ENCODE measurements at places on chromosomes 7 and 10.
A peak's percentile ranks its signal among the peaks of the same experiment; 100 is the strongest.

- no peak overlapping the region for H3K4me3 ChIP-seq
- H3K27me3 ChIP-seq, result no peaks in the 10 kb centered on the region
- H3K36me3 ChIP-seq, result no peaks in the 10 kb centered on the region
- H3K27ac ChIP-seq, result peak overlapping the region; percentile 14
Measured at GRCh38 chr10:34758447-34758996, 56.6 kb downstream of the PARD3 start.

GRCh38 chr10:87753995-87754866 is 63.8 kb downstream of the ATAD1 start:
- no peak overlapping the region for H3K27ac ChIP-seq
- H3K36me3 ChIP-seq, result peaks cover 18% of the 10 kb centered on the region
- H3K4me3 ChIP-seq, result no peak overlapping the region
- H3K27me3 ChIP-seq, result no peaks in the 10 kb centered on the region

- H3K27ac ChIP-seq, result no peak overlapping the region
- no peaks in the 10 kb centered on the region for H3K36me3 ChIP-seq
- no peak overlapping the region for H3K4me3 ChIP-seq
- no peaks in the 10 kb centered on the region for H3K27me3 ChIP-seq
- no peak for DNase-seq
- peaks cover 2% of the 10 kb centered on the region for H3K4me1 ChIP-seq
Measured at GRCh38 chr7:2979951-2980350, 63.7 kb downstream of the CARD11 start.

GRCh38 chr7:28490831-28491230 is 78.5 kb downstream of the CREB5 start:
- no peaks in the 10 kb centered on the region for H3K36me3 ChIP-seq
- no peak for DNase-seq
- no peak overlapping the region for H3K4me3 ChIP-seq
- peaks cover 17% of the 10 kb centered on the region for H3K4me1 ChIP-seq
- H3K27me3 ChIP-seq, result no peaks in the 10 kb centered on the region

- H3K4me3 ChIP-seq, result no peak overlapping the region
- H3K27me3 ChIP-seq, result no peaks in the 10 kb centered on the region
- H3K27ac ChIP-seq, result no peak overlapping the region
- peaks cover 35% of the 10 kb centered on the region for H3K4me1 ChIP-seq
Measured at GRCh38 chr7:40704172-40704571, 569.4 kb downstream of the SUGCT start.

DNA sequence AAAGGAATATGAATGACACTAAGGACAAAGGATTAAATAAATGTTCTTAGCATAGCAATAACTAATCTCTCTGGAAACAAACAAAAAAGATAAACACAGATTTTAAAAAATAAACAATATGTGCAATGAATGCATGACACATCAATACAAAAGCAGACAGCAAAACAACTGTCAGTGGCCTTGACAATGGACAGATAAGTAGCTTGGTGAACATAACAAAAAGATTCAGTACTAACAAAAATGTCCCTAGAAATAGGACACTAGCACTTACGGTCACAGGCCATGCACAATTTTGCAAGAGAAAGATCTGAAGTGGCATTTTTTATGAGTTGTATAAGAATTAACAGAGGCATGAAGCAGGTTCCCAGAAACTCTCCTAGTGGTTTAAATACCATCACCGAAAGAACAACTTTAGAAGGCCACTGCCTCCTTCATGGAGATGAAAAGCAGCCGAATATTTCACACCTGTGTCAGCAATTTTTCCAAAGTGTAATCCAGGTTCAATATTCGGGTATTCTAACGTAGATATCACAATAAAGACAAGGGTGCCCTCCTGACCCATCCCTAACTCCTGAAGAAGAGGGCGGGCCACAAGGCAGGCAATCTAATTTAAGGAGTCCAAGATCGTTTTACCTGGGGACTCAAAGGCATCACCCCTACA is 231.3 kb upstream of the MKLN1 start:
- H3K36me3 ChIP-seq, result no peaks in the 10 kb centered on the region
- H3K4me1 ChIP-seq, result peaks cover 11% of the 10 kb centered on the region
- no peaks in the 10 kb centered on the region for H3K27me3 ChIP-seq
- H3K27ac ChIP-seq, result no peak overlapping the region
- no peak for DNase-seq
- H3K4me3 ChIP-seq, result no peak overlapping the region

DNA sequence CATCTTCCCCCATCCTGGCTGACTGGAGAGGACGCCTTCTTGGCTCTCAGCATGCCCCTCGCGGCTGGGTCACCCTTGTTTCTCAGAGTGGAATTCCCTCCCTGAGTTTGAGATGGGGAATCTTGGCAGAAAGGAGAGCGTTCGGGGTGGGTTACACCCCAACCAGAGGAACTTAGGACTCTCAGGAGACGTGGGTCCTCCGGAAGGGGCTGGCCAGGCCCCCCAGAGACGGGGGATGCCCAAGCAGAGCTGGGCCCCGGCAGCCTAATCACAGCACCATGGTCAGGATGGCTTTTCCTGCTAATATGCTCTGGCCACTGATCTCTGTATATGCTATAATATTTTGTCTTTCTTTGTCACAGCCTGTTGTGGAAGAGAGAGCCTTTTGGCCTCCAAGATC is 214.3 kb downstream of the WDR37 start:
- peaks cover 3% of the 10 kb centered on the region for H3K4me1 ChIP-seq
- H3K27me3 ChIP-seq, result peaks cover 36% of the 10 kb centered on the region
- H3K4me3 ChIP-seq, result no peak overlapping the region
- no peak for DNase-seq
- no peak overlapping the region for H3K27ac ChIP-seq

DNA sequence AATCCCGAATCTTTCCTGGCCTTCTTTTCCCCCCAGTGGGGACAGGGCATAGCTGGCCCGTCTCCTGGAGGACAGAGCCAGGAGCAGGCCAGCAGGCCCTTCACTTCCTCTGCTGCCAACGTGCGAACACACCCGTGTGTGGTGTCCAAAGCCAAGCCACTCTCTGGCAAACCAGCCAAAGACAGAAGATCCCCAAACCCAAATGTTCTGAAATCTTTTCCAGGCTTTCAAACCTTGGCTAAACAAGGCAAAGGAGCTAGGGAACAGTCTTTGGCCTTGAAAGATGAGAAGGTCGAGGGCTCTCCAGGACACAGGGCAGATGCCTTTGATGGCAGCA is 63.0 kb downstream of the PROSER2 start:
- H3K27ac ChIP-seq, result no peak overlapping the region
- no peaks in the 10 kb centered on the region for H3K36me3 ChIP-seq
- DNase-seq, result no peak
- H3K4me3 ChIP-seq, result no peak overlapping the region
- no peaks in the 10 kb centered on the region for H3K27me3 ChIP-seq
- peaks cover 5% of the 10 kb centered on the region for H3K4me1 ChIP-seq

Measured in mesothelial cell of epicardium (in vitro differentiated cells).